Kidney glomerular epithelial cell (primary cell): ENCODE measurements at places on chromosomes 16 and 17.

- DNase-seq, result peak; percentile 85
These were observed at the start of gene LGALS3BP for GRCh38 chr17:78979780-78980623. TSS of gene LGALS3BP (minus strand) at chr17:78979923. CDS start at chr17:78977191, 2,732 bp downstream.

GRCh38 chr17:73291260-73291801 is 20.5 kb downstream of the CDC42EP4 start:
- DNase-seq, result peak; percentile 75

- DNase-seq, result no peak
These were observed 8.1 kb upstream of the PPP1R27 start for GRCh38 chr17:81842725-81843504.

GRCh38 chr16:47774661-47775060 is 313.5 kb downstream of the PHKB start:
- no peak for DNase-seq

- DNase-seq, result no peak
These were observed 97.1 kb upstream of the AKTIP start for GRCh38 chr16:53600126-53600525.

GRCh38 chr16:71573387-71574094 is 3.4 kb downstream of the TAT start:
- no peak for DNase-seq

- no peak for DNase-seq
These were observed 365.8 kb upstream of the DYNLRB2 start for GRCh38 chr16:80175011-80175410.

GRCh38 chr17:2980211-2980903 is 83.0 kb downstream of the OR1D5 start:
- DNase-seq, result no peak

DNA sequence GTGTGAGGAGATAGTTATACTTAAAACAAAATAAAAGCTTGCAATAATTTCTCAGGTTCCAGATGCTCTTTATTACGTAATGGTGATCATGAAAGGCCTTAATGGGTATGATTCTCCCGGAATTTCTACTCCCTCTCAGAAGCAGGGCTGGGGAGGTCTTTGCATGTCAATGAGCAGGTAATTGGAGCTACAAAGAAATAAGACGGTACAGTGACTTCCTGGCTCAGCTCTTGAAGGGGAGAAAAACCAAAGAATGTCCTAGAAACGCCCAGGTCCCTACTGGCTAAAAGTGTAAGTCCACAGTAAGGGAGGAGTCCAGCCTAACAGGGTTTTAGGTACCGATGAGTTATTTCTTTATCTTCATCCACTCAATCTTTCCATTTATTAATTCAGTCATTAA is 390.9 kb downstream of the TMEM114 start:
- no peak for DNase-seq
